Caudate nucleus (tissue), 63 donors: ENCODE measurements at places on chromosomes 1 and 21.

DNA sequence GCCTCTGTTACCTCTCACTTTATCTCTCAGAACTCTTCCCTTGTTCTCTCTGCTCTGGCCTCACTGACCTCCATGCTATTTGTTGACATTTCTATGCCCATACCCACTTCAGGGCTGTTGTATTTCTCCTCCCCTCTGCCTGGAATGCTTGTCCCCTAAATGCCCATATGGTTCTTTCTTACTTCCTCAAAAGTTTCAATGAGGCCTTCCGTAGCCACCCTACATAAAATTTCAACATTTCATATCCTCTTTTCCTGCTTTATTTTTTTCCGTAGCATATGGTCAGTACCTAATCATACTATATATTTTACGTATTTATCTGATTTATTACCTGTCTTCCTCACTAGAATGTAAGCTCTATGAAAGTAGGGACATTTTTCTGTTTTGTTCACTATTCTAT lies 47.1 kb upstream of the ZYG11A start:
- DNase-seq = no peak

DNA sequence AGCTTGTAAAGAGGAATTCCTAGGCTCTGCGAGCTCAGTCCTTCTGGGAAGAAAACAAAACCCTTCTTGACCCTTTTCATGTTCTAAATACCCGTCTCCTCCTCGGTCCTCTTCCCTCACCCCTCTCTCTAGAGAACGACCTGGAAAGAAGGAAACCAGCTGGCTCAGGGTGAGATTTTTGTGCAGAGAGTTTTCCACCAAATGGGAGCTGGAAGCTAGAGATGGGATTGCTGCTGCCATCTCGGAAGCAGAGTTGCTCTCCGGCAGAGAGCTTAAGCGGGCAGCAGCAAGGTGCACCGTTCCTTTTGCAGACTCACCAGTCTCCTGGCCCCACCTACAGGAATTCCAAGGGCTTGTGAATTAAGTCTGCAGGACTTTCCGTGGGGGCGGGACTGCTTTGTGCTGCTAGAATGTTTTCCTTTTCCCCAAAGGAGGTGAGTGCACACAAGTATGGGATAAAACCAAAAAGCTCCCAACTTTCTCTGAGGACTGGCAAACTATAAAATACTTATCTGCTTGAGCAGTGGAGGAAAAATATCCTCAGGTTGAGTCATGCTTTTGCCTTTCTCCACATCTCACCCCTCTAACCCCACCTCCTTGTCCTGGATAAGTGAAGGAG lies 29.1 kb upstream of the KIAA0040 start:
- DNase-seq = no peak

DNA sequence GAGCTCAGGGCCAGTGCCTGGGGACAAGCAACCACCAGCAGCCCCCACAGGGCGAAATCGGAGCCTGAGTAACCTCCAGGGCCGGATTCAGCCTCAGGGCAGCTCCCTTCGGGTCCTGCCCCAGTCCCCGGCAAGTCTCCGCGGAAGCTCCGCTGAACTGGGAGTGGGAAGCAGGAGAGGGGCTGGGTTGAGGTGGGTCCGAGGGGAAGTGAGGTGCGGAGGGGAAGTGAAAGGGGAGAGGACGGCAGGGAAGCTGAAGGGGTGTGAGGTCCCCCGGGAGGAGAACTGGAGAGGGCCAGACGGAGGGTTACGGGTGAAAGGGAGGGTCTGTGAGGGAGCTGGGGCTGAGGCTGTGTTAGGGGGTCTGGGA lies 560 bp downstream of the PADI2 start:
- DNase-seq = no peak

DNA sequence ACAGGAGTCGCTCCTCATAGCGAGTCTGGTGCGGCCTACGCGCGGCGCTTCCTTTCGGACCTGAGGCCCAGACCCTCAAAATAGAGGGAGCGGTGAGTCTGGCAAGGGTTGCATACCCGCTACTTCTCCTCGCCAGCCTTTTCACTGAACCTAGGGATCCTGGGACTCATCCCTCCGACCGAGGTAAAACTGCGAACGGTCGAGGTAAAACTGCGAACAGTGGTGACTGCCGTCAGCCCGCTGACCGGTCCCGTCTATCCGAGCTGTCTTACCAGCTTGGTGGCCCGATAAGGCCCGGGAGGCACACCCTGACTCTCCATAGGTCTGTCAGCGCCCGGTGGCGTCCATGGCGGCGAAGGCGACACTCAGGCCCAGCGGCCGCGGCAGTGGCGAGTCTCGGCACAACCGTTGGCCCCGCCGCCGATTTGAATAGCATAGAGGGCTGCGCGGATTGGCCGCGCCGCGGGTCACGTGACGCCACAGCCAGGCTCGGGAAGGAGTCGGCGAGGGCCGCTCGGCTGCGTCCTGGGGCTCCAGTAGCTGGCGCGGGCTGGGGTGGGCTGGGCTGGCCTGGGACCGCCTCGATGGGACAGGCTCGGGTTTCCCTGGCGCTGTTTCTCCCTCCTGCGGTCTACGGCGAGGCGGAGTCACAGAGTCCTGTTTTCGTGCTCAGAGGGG lies at the start of gene DEPDC1:
TSS of gene DEPDC1 (minus strand) at position 403 of the 678 bp plus-strand sequence. CDS start at position 320, 83 bp downstream.
- DNase-seq = peak; percentile 70

DNA sequence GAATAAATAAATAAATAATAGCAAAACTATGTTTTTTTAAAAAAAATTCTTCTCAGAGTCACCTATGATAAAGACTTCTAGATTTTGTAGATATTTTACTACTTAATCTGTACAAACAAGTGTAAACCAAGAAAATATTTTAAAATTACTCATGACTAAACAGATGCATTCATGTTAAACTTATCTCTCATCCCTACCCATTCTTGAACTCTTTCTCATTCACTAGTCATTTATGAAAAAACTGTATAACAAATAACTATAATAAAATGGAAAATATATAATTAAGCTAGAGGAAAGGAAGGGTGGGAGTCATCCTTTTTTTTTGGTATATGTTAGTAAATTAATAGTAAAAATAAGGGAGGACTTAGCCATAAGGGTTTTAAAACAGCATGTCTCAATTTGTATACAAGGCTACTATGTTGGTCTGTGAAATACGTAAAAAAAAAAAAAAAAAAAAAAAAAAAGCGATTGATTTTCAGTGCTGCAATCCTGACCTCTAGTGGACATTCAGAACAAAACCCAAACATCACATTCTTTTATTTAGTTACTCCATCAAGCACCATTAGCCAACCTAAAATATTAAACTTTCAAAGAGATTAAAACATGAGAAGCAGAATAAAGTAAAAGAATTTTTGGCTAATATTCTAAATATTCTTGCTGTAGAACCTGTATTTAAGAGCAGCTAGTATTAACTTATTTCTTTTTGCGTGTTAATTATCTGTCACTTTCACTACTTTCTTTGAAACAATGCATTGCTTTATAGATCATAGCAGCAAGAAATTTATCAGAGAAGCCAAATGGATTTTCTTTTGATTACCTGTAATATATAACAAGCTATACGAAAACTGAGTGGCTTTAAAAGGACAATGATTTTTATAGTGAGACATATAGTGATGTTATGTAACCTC lies 255.8 kb upstream of the CACYBP start:
- DNase-seq = no peak

DNA sequence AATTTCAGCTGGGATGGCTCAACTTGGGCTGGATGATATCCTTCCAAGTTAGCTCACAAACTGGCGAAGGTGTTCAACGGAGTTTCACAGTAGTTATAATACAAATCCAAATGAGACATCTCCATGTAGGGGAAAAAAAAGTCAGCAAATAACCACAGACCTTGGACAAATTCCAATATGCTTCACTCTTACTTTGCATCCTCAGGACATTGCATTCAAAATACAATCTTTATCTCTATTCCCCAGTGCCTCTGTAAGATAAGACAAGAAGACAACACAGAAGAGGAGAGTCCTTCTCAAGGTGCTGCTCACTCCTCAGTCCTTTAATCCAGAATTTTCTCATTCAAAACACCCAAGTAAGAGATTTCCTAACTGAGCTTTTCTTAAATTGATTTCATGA lies 1797.7 kb downstream of the MRPL39 start:
- DNase-seq = no peak

DNA sequence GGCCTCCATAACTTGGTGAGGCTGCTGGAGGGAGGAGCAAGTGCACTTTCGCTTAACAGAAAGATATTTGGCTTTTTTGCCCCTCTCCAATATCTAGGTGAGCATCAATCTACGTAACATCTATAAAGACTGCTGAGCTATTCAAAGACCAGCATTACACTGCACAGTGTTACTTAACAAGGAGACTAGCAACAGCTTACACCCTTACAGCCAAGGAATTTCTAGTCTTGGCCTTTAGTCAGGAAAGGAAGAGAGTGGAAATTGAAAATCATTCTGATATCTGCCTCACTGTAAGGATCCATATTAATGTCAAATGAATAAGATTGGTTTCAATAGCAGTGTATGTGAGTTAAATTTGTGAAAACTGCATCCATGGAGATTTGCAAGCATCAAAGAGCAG lies 163.9 kb upstream of the DUSP10 start:
- DNase-seq = no peak

- DNase-seq = no peak
Measured at GRCh38 chr21:36703626-36704280, 4.8 kb downstream of the SIM2 start.

GRCh38 chr1:11338284-11338924 lies 65.4 kb downstream of the UBIAD1 start:
- no peak for DNase-seq
